Non-pigmented ciliary epithelial cell (primary cell): ENCODE measurements at places on chromosomes 12 and 14.

DNA sequence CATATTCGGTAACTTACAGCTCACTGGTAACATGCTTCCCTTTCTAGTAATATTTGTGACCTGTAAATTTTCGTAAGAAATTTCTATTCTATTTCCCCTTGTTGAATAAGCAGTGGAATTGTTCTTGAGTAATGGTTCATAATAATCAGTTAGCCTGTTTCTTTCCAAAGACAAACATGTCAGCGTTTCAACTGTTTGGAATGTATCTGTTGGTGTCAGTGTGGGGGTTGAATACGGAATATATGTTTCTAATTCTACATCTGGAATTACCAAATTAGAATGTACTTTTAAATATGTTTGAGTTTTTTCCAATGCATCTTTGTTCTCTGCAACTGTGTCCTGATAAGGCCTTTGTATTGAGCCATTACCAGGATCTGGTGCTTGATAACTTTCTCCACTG lies 2.0 kb downstream of the BBS10 start:
- no peak for DNase-seq

GRCh38 chr14:100077441-100077840 lies 12.2 kb downstream of the EVL start:
- no peak for DNase-seq

DNA sequence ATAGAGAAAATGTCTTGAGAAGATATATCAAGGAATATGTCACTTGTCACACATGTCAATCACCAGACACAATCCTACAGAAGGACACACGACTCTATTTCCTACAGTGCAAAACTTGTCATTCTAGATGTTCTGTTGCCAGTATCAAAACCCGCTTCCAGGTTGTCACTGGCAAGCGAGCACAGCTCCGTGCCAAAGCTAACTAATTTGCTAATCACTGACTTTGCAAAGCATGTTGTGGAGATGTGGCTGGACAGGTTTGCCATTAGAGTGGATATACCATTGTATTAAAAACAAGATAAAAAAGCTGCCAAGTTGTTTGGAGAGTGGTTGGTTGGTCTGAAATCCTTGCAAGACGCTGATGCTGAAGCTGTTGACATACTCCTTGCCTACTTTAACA lies 7.9 kb upstream of the SGPP1 start:
- DNase-seq, result no peak

GRCh38 chr14:67943947-67944346 lies 124.4 kb downstream of the RAD51B start:
- peak; percentile 62 for DNase-seq

DNA sequence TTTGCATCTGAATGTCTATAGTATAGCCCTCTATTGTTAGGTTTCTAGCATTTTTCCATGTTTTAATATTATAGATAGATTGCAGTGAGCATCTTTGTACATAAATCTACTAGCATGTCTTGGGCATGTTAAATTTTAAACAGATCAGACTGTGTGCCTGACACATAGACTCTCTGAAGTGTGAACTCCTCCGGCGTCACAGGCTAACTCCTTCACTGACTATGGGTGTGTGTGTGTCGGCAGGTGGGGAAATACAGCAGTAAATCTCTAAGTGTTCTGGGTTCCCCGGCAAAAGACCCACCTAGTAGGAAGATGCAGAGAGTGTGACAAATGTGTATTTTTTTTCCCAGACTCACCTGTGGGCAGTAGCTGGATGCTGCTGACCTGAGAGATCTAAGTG lies 2.3 kb downstream of the VWF start:
- no peak for DNase-seq

DNA sequence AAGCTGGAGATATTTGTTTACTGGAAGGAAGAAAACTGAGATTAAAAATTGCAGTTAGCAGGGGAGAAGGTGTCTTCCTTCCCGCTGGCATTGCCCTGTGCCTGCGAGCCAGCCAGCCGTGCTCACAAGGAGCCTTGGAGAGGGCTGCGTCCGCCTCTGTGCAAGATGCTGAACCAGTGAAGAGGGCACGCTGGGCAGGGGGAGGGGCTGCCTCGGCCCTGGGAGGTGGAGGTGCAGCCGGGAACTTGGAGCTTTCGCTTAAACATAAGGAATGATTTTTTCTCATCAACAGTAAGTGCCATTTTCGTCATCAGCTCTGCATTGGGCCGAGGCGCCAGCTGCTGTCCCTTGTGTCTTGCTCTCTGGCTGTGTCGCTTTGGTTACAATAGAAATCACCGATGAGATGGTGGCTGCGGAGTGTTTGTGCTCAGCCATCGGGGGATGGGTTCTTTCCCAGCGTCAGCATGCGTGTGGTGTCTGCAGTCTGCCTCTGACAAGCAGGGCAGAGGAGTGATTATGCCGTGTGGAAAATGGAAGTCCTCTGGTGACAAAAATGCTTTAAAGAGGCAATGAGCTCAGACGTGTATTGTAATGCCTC lies 97.3 kb downstream of the ESR2 start:
- no peak for DNase-seq

GRCh38 chr12:78189656-78190055 lies 359.0 kb downstream of the NAV3 start:
- DNase-seq, result no peak

GRCh38 chr12:67988601-67989021 lies 636 bp upstream of the IFNG-AS1 start:
- no peak for DNase-seq

DNA sequence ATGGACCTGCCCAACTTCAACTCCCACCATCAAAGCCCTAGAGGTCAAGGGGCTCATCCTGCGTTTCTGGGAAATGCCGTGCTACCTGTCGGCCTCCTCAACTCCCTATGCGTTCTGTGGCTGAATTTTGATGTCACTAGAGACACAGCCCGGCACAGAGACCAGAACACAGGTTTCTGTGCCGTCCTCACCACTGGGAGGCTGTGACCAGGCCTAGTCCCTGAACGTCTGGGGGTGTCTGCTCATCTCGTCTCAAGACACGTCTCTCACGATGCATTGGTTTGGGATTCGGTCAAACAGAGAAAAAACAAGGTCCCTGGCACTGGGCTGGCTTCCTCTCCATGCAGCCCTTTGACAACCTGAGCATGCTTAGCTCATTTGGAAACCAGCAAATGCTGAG lies 33.5 kb downstream of the SLC15A4 start:
- no peak for DNase-seq

DNA sequence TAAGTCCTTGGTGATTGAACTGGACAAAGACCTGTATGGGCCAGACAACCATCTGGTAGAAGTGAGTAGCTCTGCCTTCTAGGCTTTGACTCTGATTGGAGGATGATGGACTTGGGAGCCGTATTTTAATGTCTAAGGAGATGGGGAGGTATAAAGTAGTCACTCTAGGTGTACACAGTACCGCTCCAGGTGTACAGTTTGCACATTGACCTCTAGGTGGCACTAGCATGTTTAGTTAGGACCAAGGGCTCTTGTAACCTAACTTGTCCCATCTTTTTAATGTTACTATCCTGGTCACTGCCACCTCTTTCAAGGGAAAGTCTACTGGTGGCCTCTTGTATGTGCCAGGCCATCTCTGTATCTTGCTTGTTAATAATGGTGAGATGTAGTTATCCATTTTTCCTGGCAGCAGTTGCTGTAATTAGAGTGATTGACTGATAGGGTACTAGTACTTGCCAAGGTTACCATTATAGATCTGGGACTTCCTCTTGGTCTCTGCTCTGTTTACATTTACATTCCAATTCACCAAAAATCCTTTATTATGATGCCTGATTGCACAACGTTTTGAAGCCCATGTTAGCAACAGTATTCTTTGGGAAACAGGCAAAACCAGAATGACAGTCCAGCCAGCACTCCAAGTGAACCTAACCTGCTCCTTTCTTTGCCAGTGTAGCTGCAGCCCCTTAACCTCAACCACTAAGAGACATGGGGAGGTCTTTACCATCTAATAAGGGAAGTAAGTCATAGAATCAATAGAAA lies 3.6 kb downstream of the SMARCD1 start:
- DNase-seq, result no peak

DNA sequence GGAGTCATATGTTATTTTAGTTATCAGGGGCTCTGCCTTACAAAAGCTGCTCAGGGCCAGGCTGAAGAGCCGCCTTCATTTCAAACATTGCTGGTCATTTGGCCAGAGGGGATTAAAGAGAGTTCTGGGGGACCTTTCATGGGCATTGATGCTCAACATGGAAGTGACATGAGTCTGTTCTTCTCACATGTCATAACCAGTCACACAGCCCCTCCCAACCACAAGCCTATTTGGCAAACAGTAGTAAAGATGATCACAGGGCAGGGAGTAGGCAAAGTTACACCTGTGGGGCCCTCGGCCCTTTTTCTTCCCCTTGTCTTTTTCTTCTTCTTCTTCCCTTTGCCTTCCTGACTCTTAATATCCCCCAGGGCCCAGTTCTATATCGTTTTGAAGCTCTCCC lies 33.3 kb downstream of the CFAP54 start:
- no peak for DNase-seq
